ENCODE measurements at places on chromosomes 13 and 19.

DNA sequence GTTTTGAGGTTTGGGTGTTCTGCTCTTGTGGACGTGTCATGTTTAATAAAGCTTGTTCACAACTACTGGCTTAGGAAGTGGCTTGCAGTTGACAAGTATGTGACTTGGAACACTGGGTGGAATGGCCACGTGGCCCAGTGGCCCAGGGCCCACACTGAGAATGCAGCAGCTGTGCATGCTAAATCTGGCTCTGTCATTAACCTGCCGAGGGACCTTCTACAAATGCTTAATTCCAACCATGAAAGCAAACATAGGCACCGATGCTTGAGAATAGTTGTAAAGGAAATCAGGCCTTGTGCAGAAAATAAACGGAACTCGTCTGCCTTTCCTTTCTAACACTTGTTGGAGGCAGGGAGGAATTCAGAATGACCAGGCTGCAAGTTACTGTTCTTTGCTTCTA lies 11.6 kb upstream of the CLDN10 start:
- DNase-seq: no peak

DNA sequence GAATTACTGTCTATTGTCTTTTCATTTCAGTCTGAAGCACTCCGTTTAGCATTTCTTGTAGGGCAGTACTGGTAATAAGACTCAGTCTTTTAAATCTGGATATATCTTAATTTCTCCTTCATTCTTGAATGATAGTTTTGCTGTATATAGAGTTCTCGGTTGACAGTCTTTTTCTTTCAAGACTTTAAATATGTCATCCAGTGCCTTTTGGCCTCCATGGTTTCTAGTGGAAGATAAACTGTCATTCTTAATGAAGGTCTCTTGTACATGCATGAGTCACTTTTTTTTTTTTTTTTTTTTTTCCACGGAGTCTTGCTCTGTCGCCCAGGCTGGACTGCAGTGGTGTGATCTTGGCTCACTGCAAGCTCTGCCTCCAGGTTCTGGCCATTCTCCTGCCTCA lies 27.2 kb upstream of the ZDHHC20 start:
- no peak for DNase-seq

GRCh38 chr13:26420282-26420960 lies 137.1 kb upstream of the WASF3 start:
- DNase-seq: no peak

GRCh38 chr13:34174671-34175145 lies 356.8 kb downstream of the RFC3 start:
- no peak for DNase-seq

GRCh38 chr19:2123682-2124387 lies 27.1 kb downstream of the IZUMO4 start:
- DNase-seq: no peak

DNA sequence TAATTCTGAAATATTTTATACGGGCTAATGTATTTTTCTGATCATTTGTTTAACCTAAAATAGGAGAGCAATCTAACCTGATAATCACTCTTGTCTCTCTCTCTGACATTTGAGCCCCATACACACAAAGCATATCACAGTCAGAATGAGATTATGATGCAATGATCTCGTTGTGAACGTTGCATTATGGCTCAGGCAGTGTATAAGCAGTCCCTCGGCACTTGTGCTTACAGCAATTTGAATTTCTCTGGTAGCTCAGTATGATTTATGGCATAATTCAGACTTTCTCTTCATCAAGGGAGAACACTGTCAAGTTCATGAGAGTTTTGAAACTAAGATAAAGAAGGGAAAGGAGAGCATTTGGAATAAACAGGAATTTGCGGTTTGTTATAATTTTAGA lies 256.1 kb downstream of the DACH1 start:
- DNase-seq: no peak

DNA sequence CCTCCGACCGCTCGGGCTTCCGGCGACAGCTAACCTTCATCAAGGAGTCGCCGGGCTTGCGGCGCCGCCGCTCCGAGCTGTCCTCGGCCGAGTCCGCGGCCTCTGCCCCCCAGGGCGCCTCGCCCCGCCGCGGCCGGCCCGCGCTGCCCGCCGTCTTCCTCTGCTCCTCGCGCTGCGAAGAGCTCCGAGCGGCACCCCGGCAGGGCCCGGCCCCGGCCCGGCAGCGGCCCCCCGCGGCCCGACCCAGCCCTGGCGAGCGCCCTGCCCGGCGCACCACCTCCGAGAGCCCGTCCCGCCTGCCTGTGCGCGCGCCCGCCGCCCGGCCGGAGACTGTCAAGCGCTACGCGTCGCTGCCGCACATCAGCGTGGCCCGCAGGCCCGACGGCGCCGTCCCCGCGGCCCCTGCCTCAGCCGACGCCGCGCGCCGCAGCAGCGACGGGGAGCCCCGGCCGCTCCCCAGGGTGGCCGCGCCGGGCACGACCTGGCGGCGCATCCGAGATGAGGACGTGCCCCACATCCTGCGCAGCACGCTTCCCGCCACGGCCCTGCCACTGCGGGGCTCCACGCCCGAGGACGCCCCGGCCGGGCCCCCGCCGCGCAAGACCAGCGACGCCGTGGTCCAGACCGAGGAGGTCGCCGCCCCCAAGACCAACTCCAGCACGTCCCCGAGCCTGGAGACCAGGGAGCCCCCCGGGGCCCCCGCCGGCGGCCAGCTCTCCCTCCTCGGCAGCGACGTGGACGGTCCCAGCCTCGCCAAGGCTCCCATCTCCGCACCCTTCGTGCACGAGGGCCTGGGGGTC lies 9.6 kb downstream of the C19orf25 start:
- DNase-seq: no peak

DNA sequence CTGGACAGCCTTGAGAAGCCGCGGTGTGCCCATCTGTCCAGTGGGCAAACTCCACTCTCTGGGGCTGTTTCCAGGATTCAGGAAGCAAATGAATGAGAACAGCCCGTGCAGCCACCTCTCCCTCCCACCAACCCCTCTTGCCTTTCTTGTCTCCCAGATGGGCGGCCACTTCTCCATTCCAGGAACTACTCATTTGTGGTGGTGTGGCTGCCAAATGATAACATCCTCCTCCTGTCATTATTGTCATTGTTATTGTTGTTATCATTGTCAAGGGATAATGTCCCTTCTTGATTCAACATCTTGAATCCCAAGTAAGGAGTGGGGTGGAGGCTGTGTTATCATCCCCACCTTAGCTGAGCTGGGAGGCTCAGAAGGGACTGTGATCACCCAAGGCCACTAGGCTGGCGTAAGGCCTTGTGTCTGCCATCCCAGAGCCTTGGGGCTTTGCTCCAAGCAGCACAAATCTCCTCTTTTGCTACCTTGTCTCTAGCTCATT lies 1.6 kb downstream of the DNM2 start:
- DNase-seq: no peak

DNA sequence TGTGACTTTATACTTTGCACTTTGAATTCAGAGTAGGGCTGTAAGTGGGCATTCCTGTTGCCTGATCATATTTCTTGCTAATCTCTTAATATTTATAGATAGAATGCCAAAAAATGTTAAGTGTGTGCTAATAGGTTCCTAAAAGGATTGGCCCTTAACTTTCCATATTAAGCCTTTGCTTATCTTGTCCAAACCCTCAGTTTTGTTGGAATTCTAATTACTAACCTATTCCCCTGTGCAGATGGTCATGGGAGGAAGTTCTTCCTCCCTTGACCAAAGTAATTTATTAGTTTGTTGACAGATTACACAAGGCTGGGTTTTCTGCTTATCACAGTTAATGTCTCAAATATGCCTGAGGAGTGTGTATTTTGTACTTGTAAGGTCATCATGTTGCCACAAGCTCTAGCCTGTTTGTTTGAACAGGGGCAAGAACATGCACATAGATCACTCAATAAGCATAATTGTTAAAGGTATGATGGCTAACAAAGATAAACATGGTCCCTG lies 541.1 kb upstream of the SPRY2 start:
- DNase-seq: no peak

DNA sequence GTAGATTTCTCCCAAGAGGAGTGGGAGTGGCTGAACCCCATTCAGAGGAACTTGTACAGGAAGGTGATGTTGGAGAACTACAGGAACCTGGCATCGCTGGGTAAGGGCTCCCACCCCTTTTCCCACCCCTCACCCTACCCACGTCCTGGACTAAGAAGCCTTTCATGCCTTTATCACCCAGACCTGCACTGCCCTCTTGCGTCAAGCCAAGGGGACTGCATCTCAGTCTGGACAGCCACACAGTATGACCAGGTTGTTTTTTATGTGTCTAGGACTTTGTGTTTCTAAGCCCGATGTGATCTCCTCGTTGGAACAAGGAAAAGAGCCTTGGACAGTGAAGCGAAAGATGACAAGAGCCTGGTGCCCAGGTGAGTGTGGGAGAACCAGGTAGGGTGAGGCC lies 8.8 kb downstream of the ZFP28 start:
- DNase-seq: no peak

- DNase-seq: no peak
Measured at GRCh38 chr13:87244256-87244890, 426.8 kb upstream of the SLITRK5 start.

GRCh38 chr19:2249010-2249866 lies at the start of gene AMH:
AMH (plus strand) TSS chr19:2249323; CDS start chr19:2249333, 10 bp downstream.
- DNase-seq: no peak

DNA sequence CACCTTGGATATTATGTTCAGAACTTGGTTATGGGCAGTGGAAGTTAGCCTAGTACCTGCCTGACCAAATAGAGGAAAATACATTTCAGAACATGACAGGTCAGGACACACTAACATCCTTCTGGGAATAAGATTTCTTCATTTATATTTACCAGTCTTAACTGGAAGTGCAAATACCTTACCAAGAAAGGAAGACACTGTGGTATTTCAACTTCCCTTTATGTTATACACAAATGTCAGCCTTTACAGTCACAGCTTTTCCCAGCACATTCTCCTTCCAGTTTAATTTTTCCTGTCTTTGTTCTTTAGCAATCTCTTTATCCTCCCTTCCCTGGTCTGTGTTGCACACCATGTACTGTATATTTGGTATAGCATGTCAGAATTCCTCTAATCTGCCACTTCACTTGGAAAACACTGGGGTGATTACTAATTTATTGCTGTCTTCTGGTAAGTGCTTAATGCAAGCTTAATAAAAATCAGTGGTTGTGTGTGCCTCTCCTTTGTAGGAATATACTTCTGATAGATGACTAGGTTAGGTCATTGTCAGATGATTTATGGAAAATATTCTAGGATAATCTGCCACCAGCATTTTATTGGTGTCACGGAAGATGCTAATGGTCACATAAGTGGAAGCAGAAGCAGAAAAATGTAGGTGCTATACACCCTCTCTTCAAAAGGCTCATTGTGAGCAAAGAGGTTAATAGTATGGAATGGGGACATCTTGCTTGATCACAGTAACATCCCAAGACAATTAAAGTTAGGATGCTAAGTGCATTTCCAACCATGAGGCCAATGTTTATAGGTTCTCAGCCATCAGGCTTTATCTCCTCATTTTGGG lies 124.3 kb upstream of the STARD13 start:
- DNase-seq: no peak

DNA sequence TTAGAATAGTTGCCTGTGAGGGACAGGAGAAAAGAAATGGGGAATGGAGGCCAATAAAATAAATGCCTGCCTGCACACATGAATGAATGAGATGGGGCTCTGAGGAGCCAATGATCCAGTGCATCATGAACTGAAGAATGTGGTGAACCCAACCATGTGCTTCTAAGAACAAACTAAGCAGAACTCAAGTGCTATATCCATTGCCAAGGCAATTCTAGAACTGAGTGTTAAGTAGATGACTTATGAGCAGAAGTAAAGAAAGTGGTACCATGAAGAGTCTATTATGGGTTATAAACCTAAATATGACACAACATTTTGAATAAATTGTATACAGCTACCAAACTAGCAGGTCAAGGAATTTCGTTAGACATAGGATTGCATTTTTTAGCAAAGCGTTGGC lies 186.1 kb downstream of the KATNAL1 start:
- DNase-seq: no peak

DNA sequence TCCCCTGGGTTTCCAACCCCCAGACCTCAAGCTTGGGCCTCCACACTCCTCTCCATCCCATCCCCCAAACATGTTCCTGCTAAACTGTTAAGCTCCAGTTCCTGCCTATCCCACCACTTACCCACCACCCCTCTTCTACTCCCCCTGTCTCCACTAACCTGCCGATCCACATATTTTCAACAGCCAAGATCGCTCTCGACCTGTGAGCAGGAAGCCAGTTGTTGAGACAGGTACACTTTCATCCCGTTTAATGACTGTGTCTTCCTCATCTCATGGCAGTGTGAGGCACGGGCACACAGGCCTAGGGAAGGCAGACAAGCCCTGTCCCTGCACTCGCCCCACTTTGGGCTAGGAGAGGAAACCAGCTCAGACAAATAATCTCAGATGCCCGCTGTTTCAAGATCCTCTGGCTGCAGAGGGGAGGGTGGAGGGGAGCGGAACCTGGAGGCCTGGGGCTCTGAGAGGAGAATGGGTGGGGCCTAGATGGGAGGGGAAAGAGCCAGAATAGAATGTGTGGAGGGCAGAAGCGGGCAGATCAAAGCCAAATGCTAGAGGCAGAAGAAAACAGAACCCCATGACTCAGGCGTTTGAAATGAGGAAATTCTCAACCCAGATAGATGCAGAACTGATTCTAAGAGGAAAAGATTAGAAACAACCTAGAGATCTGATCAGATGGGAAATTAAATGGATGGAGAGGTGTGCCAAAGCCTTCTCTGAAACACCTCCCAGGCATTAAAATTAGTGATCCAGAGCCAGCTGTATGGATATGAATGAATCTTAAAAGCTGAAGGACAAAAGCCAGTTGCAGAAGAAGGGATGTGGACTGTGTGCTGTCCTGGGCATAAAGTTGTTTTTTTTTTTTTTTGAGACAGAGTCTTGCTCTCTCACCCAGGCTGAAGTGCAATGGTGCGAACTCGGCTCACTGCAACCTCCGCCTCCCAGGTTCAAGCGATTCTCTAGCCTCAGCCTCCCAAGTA lies 16.9 kb upstream of the CYP2S1 start:
- no peak for DNase-seq

- no peak for DNase-seq
Measured at GRCh38 chr13:92573467-92574057, 653.0 kb upstream of the GPC6 start.

DNA sequence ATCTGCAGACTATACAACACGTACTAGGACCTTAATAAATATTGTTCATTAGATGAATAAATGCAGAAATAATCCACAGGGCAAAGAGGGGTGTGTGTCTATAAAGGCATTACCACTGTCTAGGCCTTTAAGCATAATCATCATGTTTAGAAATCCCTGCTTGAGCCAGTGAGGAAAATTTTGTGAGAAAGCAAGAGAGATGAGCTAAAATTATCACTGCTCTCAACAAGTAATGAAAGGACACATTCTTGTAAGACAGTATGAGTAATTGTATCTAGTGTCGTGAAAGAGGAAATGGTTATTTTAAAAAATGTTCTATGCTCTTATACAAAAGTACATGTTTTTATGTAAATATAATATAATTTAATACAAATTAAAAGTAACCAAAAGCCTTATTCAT lies 1699.4 kb downstream of the PCDH9 start:
- DNase-seq: no peak

DNA sequence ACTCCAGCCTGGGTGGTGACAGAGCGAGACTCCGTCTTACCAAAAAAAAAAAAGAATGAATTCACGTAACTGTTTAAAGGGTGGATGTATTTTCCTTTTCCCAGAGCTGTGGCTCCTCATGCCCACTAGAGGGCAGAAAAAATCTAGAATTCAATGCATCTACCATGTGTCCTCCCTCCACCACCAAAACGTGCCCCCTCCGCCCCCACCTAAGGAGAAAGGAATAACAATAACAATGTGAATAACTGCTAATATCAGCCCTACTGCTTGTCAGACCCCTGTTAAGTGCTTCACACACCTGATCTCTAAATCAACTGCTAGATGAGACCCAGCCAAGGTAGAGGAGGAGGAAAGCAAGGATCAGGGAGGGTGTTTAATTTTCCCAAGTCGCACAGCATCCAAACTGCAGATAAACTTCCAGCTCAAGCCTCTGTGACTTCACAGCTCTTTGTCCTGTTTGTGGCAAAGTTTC lies 20.2 kb upstream of the PNMA8B start:
- DNase-seq: no peak

All from activated CD4-positive, CD25-positive, alpha-beta regulatory T cell (primary cell).